ENCODE measurements at places on chromosomes 2 and 18.

- no peak for DNase-seq
Observed at GRCh38 chr2:118065921-118066511, 22.3 kb upstream of the INSIG2 start.

DNA sequence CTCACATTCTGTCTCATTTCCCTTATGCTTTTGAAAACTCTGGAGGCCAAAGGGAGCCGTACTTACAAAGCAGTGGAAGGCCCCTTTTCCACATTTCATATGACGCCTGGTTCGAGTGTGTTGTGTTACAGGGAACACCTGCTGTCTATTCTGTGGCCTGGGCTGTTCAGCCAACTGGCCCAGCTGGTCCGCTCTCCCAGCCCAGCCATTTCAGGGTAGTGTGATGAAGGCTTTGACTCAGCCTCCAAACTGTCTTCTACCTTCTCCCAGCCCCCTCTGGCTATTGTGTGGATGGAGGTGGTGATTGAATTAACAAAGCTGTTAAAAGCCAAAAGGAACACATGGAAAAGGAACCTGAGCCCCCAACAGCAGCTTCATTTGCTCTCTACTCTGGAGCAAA, 233.8 kb downstream of the ICOS start:
- DNase-seq, result no peak

GRCh38 chr2:64263315-64263714, 119.1 kb upstream of the PELI1 start:
- DNase-seq, result no peak

- no peak for DNase-seq
Observed at GRCh38 chr18:78092901-78093300, 843.3 kb downstream of the GALR1 start.

GRCh38 chr2:8488001-8488738, 193.7 kb upstream of the ID2 start:
- no peak for DNase-seq

DNA sequence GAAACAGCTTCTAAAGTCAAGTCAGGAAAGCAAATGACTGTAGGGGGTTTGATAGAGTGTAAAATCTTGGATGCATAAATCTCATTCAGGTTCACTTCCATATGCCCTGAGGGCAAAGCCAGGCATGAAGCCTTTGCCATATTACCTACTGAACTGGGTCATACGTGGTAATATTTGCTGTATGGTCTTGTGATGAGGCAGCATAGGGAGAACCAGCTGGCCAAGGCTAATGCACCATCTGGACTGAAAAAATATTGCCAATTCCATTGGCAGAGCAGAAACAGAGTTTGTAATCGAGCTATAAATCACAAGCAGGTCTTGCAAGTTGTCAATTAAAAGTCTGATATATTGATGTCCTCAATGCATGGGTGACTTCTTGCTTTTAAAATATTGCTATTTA, 243.8 kb downstream of the ERBB4 start:
- no peak for DNase-seq

DNA sequence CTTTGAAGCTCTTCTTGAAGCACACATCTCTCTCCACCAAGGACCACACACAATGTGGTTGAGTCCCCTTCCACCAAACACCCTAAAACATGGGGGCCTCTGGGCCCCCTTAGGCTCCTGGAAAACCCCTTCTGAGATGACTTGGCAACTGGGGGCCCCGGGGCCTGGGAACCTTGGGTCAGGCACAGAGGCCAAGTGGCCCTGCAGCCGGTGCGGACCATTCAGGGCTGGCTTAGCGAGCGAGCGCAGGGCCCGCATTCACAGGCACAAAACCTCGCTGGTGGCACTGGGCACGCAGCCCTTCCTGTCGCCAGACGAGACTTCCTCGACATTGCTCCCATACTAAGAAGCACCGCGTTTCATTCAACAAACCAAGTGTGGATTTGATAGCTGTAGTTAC, 111.2 kb upstream of the ID2 start:
- no peak for DNase-seq

- DNase-seq, result no peak
Observed at GRCh38 chr2:121532894-121533293, 2.2 kb downstream of the RNU4ATAC start.

DNA sequence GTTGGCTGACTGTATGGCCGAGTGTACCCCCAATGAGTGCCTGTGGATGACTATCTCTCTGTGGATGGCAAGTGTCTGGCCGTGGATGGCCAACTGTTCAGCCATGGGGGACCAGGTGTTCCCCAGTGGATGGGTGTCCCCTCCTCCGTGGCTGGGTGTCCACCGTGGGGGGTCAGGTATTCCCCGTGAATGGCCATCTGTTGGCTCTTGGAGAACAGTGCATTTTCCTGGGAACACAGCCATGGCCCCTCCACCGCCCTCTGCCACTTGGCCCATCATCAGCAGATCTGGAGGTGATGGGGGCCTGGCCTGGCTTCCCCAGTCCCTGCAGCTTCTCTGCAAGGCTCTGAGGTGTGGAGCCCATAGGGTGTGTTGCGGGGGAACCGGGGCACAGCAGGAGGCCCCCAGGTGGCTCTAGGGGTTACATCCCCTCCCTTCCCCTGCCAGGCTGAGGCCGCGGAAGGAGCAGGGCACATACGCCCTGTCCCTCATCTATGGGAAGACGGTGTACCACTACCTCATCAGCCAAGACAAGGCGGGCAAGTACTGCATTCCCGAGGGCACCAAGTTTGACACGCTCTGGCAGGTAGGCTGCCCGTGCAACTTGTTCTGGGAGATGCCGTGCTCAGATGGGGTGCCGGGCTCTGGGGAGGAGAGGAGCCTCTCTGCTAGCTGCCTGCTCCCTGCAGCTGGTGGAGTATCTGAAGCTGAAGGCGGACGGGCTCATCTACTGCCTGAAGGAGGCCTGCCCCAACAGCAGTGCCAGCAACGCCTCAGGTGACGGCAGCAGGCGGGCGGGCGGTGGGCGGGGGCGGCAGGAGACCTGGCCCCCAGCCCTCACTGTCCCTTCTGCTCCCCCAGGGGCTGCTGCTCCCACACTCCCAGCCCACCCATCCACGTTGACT, 19.3 kb downstream of the ZAP70 start:
- DNase-seq, result no peak

GRCh38 chr2:10331702-10332401, 29.1 kb downstream of the HPCAL1 start:
- peak; percentile 82 for DNase-seq

GRCh38 chr2:109185821-109186570, 57.0 kb downstream of the SH3RF3 start:
- no peak for DNase-seq

DNA sequence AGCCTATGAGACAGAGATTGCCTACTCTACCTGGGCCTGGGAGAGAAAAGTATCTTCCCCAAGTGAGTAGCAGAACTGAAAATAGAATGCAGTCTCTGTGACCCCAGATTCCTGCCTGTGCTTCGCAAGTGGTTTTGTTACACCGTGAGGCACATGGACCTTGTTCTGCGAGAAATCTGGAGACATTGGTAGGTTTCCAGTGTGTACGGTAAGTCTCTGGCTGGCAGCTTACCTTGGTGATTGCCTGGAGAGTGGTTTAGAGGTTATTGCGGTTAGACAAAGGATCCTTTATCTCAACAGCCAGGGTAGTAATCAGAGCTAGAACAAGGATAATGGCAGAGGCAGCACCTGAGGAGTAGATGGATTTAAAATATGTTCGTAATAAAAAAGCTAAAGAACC, 606.0 kb upstream of the GCFC2 start:
- DNase-seq, result no peak

DNA sequence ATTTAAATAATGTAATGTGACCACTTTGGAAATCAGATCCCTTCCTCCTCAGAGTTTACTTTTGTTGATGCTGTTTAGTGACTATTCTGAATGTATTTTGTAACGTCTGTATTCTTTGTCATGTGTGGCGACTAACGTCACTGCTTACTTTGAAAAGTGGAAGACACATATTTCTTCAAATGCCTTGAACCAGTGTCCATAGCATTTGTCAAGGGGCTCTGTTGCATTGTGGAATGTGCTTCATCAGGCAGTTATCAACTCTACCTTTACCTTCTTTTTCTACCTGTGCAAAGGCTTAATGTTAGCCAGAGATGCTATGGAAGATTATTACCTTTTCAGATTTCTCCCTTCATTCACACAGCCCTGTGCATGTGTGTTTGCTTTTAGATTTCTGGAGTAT, 162.4 kb downstream of the ZNF407 start:
- DNase-seq, result no peak

GRCh38 chr2:144471305-144472045, 48.4 kb downstream of the ZEB2 start:
- DNase-seq, result no peak

DNA sequence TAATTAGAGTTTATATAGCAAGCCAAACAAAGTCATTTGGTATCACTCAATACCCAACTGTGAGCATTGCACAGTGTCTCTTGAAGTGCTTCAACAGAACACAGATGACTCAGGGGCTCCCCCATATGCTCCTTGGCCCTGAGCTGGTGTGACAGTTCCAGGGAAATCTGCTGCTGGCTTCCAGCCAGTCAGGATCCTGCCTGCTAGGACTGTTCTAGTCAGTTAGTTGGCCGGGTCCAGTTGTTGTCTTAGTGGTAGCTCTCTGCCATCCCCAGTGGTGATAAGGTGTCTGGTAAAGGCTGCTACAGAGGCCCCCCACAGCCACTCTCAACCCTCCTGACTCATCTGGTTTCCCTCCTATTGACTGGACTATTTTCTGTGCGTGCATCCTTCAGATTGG, 100.3 kb downstream of the IRS1 start:
- no peak for DNase-seq

DNA sequence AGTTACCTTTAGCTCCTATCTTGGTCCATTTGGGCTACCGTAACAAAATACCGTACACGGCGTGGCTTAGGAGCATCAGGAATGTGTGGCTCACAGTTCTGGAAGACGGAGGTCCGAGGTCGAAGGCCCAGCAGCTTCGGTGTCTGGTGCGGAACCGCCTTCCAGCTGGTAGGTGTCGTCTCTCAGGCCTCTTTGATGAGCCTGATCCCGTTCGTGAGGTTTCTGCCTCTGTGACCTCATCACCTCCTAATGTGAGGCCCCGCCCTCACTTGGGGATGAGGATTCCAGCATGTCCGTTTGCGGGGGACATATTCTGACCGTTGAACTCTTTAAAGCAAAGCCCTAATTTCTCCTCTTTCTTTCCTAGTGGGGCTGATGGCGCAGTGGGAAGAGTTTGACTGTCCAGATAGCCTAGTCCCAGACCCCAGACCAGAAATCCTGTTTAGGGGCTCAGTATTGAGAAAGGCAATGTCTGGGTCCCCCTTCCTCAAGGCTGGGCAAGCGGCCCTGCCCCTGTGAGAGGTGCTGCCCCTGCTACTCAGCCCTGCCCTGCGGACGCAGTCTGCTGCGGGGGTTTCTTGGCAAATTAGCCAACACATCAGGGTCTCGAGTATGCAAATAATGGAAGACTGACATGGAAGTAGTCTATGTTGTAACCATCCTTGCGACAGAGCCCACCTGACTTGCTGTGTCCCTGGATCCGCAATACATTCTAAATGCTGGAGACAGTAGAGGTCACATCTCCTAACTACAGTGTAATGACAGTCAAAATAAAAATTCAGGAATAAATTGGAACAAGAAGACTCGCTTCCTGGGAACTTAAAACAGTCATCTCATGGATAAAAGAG, 128.0 kb downstream of the ASB1 start:
- no peak for DNase-seq

- DNase-seq, result no peak
Observed at GRCh38 chr18:35695803-35696202, 114.3 kb downstream of the GALNT1 start.

DNA sequence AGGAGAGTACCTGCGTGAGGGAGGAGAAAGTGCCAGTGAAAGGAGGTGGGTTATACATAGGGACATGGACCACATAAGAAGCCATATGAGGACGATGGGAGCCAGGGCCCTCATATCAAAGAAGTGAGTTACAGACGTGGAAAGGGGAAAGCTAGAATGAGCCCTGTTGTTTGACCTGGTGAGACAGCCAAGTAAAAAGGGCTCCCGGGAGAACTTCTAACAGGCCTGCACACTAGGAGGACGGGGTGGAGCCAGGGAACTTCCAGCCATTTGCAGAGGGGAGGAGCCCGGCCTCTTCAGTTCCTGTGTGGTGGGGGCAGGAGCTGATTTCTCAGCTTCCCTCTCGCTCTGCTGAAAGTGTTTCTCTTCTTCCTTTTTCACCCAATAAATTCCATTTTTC, 84.1 kb upstream of the SLC66A3 start:
- no peak for DNase-seq

- no peak for DNase-seq
Observed at GRCh38 chr18:38759457-38759856, 1193.9 kb upstream of the CELF4 start.

DNA sequence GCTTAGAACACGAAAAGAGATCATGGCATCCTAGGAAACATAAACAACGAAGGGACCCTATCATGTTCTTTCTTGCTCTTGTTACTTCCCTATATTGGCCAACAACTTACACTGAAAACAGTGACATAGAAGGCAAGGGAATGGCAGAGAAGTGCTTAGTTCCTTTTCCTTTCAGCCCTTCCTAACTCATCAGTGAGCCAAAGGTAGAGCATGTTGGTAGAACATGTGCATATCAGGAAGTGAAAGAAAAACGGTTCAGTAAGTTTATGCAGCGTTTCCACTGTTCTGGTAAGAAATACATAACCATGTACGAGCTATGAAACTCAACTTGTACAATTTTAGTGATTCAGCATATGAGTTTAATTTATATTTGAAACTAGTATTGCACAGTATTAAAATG, 21.7 kb downstream of the AKAIN1 start:
- no peak for DNase-seq

- DNase-seq, result no peak
Observed at GRCh38 chr18:75827751-75828287, 400.3 kb upstream of the SMIM21 start.

GRCh38 chr2:218890369-218890768, 9.7 kb downstream of the WNT10A start:
- DNase-seq, result peak; percentile 21

GRCh38 chr2:223537115-223537514, 65.0 kb downstream of the SCG2 start:
- DNase-seq, result no peak

- DNase-seq, result no peak
Observed at GRCh38 chr2:110747522-110748488, 15.4 kb downstream of the ACOXL start.

DNA sequence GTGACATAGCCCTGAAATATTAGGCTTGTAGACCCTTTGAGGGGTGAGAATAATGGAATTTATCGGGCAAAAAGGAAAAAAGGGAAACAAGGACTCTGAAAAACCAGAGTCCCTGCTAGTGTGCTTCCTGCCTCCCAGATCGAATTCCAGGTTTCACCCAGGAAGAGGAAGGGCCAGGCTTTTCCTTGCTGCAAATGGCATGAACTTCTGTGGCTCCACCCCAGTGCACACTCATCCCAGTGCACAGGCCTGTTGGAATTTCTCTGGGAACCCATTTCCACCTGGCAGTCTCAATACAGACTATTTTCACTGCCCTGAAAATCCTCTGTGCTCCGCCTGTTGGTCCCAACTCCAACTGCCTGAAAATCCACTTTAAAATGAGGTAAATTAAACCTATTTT, 29.9 kb downstream of the C18orf54 start:
- no peak for DNase-seq

DNA sequence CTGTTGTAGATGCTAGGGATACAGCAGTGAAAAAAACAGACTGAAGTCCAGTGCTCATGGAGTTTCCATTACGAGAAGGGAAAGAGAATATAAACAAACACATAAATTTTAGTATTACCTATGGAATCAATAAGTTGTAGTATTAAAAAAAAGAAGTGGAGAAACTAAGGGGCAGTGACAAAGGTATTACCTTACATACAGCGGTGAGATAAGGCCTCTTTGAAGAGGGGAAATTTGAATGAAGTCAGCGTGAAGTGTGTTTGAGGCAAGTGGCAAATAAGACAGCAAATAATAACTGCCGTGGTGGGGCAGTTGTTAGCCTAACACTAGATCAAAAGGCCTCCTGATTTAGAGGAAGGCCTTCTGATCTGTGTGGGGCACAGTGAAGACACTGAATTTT, 57.9 kb downstream of the TLK1 start:
- no peak for DNase-seq

Measured in Peyer's patch (tissue), 4 donors.